ENCODE measurements at places on chromosomes 4 and X.

- DNase-seq: peak; percentile 51
Observed at GRCh38 chr4:169485791-169486742, 126.3 kb downstream of the NEK1 start.

GRCh38 chr4:129377131-129377845 is 281.3 kb downstream of the C4orf33 start:
- no peak for DNase-seq

GRCh38 chrX:106615041-106615440 is 3.3 kb downstream of the RADX start:
- no peak for DNase-seq

DNA sequence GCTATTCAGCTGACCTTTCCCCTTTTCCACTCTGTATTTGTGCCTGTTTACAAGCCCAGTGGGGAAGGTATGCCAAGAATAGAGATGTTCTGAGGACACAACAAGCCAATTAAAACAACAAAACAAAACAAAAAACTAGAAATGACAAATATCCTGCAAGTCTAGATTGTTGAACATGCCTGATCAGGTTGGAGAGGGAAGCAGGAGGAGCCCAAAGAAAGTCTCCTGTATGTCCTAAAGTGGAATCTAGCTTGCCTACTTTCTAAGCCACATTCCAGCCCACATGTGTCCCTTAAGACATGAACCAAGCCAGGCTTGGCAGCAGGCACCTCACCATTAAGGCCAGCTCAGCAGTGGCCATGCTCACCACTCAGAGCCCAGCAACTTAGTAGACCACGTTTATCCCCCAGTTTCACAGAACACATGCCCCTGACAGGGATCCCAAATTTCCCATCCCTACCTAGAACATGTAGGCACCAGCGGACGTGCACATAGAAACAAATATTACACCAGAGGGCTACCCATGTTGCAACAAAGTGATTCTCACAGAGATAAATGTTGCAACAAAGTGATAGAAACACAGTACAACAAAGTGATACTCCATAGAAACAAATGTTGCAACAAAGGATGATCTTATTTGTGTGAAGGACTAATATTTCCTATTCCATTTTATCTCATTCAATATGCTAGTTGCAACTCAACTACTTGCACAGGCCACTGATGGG is 48.3 kb downstream of the CD99L2 start:
- no peak for DNase-seq

DNA sequence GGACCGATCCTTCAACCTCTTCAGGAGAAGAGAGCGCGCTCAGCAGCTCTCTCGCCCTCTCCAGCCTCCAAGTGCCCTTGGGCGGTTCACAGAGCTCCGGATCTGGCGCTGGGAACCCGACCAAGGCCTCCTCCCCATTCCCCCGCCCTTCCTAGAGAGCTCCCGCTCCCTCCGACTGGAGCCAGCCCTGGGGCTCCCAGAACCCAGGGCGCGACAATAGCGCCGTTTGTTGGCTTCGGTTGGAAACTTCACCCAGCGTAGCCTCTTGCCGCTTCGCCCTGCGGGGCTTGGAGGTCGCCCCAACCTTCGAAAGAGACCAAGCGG is 3.1 kb upstream of the SOX3 start:
- DNase-seq: no peak

DNA sequence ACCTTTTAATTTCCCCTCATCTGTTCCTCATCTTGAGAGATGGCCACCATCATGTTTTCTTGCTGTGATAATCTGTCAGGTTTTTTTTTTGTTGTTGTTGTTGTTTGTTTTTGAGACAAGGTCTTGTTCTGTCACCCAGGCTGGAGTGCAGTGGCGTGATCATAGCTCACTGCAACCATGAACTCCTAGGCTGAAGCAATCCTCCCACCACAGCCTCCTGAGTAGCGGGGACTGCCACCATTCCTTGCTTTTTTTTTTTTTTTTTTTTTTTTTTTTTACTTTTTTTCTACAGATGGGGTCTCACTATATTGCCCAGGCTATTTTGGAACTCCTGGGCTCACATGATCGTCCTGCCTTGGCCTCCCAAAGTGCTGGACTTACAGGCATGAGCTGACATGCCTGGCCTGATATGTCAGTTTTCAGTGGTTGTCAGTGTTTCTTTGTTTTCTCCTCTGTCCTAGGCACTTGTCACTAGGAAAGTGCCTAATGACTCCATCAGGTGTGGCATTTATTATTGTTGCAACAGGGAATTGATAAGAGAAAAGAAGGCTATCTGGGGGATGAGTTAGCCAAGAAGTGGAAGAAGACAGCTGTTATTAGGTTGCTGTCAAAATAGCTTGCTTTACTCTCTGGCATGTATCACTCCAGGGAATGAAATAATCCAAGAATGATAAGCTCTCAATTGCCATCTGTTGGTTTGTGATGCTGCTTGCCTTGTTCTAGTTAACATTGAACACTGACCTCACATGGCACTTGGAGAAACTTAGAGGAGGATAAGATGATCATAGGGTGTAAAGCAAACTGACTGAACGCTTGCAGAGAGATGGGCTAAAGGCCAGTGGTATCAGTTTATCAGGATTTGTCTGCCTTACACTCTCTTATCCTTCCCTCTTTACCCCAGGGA is 41.7 kb downstream of the TMEM164 start:
- DNase-seq: no peak

DNA sequence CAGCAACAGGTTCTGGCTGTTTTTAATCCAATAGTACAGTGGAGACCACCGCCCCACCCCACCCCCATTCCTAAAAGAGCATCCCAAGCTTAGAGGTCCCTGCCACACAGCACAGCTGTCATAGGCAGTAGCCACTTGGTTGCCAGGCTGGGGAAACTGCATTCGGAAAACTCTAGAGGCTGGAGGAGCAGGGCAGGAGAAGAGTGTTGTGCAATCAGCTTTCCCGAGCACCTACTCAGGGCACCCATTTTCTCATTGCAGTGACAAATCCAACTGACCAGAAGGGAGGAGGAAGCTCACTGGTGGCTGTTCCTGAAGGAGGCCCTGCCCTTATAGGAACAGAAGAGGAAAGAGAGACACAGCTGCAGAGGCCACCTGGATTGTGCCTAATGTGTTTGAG is 1.1 kb downstream of the CXCL1 start:
- no peak for DNase-seq

DNA sequence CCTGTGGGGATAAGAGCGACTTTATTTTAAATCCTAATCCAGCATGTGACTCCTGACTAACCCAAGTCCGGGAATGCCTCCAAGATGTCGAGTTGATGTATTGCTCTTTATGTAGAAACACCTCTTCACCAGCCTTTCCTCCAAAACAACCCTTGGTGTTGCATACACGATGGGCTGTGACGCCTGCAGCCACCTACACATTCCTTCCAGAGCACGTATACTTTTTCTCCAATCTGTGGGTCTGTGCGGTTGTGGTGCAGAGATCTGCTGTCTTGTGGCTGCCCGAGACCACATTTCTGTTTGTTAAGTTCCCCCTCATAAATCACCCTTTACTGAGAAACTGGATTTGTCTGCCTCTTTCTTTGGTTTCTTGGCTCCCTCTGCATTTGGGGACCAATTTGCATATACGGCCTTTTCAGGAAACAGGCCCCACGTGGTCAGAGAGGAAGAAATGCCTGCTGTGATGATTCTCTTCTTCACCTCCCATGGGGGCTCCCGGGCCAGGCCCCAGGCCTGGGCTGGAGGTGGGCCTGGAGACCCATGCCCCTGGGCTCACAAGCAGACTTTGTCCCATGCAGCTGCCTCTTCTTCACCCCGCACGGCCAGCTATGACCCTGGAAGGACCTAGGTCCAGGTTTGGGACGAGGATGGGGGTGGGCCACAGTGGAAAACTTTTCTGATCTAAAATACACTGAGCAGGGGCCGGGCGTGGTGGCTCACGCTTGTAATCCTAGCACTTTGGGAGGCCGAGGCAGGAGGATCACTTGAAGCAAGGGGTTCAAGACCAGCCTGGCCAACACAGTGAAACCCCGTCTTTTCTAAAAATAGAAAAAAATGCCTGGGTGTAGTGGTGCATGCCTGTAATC is 21.4 kb upstream of the AFAP1 start:
- no peak for DNase-seq

GRCh38 chrX:28628120-28628519 is 40.9 kb downstream of the IL1RAPL1 start:
- no peak for DNase-seq

GRCh38 chrX:26889574-26889973 is 573.6 kb downstream of the PPP4R3C start:
- no peak for DNase-seq

DNA sequence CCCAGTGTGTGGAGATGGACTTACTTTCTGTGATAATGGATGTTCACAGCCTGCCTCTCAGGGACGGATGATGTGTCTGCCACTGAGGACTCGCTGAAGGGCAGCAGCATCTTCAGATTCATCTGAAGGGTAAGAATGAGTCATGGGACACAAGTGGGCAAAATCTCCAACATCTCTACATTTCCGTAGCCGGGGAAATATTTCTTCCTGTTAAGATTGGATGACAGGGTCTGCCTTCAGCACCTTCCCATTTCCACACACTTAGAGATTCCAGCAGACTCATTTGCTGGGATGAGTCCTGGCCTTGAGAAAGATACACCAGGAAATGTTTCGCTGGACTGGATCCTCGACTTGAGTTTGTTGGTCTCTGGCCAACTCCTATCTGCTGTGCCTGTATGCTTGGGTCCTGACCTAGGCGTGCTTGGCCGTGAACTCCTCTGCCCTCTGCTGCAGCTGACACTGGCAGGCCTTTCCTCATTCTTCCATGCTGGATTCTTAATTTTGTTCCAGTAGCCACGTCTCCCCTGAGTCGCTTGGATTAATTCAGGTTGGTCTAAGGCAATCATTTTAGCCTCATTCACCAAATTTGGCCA is 46.5 kb upstream of the SOD3 start:
- DNase-seq: no peak

- no peak for DNase-seq
Observed at GRCh38 chr4:22720091-22720490, 27.4 kb downstream of the GBA3 start.

GRCh38 chrX:13955095-13955647 is 74.5 kb downstream of the GEMIN8 start:
- DNase-seq: no peak

GRCh38 chr4:133154725-133155124 is 5.6 kb downstream of the PCDH10 start:
- no peak for DNase-seq

DNA sequence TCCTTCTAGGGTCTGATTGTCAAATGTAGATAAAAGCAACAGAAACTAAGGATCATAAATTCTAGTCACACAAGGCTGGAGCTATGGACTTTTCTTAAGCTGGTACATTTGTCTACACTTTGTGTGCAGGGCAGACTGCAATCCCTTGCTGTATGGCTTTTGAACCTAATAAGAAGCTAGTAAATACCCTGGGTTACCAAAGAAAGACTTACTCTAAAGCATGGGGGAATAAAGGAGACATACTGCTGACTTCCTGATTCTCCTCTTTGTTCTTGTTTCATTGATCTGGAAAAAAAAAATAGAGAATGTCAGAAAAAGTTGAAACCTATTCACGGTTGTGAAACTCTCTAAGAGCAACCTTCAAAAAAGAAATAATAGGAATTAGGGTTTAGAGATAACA is 216.6 kb upstream of the TLL1 start:
- DNase-seq: no peak

DNA sequence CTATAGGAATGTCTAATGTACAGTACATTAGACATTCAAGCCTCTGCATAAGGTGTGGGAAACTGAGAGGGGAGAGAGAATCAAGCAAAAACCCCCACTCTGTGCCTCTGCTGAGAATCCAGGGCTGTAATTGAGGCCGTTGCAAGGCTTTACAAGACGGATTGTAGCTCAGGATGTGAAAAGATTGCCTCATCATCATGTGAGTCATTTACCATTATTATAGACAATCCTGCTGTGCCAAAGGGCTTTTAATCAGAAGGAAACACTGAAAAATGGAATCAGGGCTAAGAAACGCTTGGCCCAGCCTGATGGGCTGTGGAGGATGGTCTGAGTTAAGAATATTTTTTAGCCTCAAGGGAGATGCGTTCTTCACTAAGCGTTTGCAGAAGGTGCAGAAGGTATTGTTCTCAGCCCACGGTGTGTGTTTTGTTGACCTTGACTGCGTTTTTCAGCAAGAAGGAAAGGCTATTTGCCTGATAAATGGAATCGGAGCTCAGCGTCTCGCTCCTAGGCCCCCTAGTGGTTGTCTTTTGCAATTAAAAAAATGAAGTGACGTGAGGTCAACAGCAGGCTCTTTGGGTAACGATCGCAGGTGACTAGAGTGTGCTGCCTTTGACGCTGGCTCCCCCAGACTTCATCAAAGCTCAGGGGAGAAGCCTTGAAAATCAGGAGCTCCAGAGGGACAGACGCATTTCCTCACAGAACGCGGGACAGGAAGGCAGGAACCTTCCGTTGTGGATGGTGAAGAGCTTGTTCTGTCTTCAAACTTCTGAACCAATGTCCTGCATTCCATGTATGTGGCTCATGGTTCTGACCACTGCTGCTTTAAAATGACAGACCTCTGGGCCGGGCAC is 18.1 kb upstream of the CHRNA9 start:
- peak; percentile 42 for DNase-seq

DNA sequence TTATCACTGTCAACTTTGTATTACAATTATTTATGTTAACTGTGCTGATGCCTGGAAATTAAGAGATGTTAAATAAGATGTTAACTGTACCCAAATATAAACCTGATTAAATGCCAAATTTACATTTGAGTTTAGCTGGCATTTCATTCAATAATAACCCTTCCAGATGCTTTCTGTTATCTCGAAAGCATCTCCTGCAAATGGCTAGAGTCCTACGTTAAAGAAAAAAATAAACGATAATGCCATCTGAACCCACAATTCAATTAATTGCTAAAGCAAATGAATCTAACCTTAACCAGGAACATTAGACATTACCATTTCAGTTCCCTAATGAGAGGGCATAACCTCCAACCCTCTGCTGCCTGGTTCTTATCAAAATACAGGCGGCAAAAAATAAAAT is 145.0 kb downstream of the ADAMTS3 start:
- no peak for DNase-seq

- peak; percentile 31 for DNase-seq
Observed at GRCh38 chrX:67104982-67105757, 438.7 kb upstream of the AR start.

GRCh38 chr4:8689741-8690140 is 97.2 kb downstream of the CPZ start:
- DNase-seq: no peak

DNA sequence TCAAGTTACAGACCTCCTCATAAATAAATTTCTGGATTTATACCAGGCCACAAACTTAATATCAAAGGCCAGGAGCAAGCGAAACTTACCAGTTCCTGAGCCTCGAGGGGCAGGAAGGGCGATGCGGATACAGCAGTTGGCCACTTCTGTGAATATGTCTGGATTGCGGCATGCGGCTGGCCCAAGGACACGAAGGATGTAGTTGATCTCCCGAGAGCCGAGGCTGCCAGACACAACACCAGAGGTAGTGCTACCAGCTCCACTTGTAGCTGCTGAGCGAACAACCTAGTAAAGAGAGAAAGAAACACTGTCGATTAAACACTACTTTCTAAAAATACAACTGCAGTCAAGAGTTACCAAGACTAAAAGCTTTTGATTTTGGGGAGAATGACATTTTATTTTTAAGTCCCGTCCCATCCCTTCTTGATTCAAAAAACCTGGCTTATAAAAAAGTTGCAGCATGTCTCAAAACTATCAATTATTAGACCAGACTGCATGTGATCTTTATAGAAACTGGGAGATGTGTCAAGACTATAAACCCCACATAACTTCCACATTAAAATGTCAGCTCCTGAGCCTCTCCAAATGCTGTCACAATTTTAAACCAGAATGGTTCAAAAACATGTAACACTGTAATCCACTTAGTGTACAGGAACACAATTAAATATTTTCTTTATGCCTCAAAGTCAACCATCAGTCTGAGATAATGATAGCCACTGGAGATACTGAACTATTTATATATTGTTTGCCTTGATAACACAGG is 105.6 kb downstream of the HUWE1 start:
- no peak for DNase-seq

GRCh38 chr4:113469926-113470325 is 291.6 kb downstream of the CAMK2D start:
- DNase-seq: no peak

Measured in tibial nerve (tissue), 4 donors.